Lung (tissue), 17 donors: ENCODE measurements at places on chromosomes 2 and 18.
A peak's percentile ranks its signal among the peaks of the same experiment; 100 is the strongest.

DNA sequence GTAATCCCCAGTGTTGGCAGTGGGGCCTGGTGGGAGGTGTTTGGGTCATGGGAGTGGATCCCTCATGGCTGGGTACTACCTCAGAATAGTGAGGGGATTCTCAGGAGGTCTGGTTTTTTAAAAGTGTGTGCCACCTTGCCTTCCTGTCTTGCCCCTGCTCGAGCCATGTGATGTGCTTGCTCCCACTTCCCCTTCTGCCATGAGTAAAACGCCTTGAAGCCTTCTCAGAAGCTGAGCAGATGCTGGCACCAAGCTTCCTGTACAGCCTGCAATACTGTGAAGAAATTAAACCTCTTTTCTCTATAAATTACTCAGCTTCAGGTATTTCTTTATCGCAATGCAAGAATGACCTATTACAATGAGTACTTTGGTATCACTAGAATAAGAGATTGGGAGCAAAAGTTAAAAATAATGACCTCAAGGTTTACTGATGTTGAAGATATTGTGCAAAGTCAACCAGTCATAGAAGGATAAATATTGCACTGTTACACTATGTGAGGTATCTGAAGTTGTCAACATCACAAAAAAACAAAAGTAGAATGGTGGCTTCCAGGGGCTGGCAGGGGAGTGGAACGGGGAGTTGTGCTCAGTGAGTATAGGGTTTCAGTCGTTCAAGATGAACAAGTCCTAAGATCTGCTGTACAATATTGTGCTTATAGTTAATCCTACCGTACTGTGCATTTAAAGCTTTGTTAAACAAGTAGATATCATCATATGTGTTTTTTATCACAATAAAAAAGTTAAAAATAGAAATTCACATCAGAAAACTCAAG lies 938.3 kb upstream of the CNTNAP5 start:
- H3K27ac ChIP-seq, result no peak overlapping the region
- no peaks in the 10 kb centered on the region for H3K27me3 ChIP-seq
- no peak for DNase-seq
- no peaks in the 10 kb centered on the region for H3K4me1 ChIP-seq

GRCh38 chr2:126787289-126787688 lies 111.4 kb upstream of the TEX51 start:
- no peak overlapping the region for H3K27ac ChIP-seq
- no peaks in the 10 kb centered on the region for H3K4me1 ChIP-seq
- H3K27me3 ChIP-seq, result no peaks in the 10 kb centered on the region
- no peaks in the 10 kb centered on the region for H3K36me3 ChIP-seq
- H3K4me3 ChIP-seq, result no peak overlapping the region

- no peak overlapping the region for H3K27ac ChIP-seq
- H3K36me3 ChIP-seq, result no peaks in the 10 kb centered on the region
- no peaks in the 10 kb centered on the region for H3K27me3 ChIP-seq
- H3K4me3 ChIP-seq, result no peak overlapping the region
- peaks cover 4% of the 10 kb centered on the region for H3K4me1 ChIP-seq
Measured at GRCh38 chr2:96090196-96090926, 26.0 kb downstream of the ADRA2B start.

DNA sequence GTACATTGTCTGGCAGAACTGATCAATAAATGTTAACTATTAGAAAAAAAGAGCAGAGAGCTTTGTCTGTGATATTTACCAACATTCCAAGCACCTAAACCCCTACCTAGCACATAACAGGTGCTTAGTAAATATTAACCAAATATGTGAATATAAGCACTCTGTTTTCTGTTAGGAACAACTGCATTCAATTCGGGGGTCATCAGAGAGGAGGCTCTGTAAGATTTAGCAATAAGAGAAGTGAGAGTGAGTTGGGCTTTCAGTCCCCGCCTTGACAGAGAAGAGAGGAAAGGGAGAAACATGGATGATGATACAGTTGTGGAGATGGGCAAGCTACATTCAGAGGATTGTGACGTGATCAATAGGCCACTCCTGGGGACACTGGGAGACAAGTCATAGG lies 47.7 kb downstream of the MYOM1 start:
- H3K4me1 ChIP-seq, result peaks cover 4% of the 10 kb centered on the region
- no peaks in the 10 kb centered on the region for H3K36me3 ChIP-seq
- no peaks in the 10 kb centered on the region for H3K27me3 ChIP-seq
- no peak overlapping the region for H3K27ac ChIP-seq

DNA sequence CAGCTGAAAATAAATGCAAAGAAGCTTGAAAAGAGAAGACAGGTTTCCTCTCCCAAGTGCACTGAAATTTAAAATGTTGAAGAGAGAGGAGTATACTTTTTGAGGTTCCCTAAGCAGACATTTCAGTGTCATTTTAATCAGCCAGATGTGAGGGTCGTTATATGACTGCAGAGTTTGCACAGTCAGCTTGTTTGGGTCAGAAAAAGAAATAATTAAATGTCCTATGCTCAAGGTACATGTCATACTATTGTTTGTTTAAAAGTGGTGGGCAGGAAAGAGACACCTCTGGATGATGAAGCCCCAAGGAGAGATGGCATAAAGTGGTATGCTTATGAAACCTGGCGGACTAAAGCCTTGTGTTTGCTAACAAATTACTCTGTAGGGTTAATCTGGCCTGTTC lies 55.2 kb downstream of the CCDC85A start:
- H3K4me1 ChIP-seq, result no peaks in the 10 kb centered on the region
- no peak for DNase-seq
- H3K36me3 ChIP-seq, result no peaks in the 10 kb centered on the region
- H3K27ac ChIP-seq, result no peak overlapping the region
- H3K27me3 ChIP-seq, result no peaks in the 10 kb centered on the region

DNA sequence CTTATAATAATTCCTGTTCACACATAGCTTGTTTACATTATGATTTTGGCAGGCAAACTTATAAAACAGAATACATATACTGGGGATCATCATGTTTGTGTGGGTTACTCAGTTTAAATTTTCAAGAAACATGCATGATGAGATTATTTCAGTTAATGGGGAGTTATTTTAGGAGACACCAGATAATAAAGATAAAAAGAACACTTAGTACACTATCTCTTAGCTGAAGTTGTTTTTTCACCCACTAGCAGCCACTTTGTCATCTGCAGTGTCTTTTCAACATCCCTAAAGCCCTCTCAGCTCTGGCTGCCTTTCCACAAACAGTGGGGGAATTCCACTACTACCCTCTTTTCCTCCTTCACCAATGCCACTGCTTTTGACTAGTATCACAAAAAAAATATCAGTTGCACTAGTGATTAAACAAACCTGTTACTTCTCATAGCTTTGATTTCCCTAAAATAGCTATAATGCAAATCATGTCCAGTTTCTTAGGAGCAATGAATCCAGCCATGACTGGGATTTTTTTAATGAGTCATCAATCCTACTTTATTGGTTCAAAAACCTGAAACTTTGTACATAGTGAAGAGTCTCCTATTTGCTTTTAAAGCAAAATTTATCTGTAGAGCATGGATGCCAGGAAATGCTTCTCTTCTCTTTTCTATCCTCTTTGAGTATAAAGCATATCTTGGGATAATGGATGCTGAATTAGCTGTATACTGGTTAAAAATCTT lies 156.7 kb upstream of the TFPI start:
- no peaks in the 10 kb centered on the region for H3K27me3 ChIP-seq
- no peak overlapping the region for H3K27ac ChIP-seq
- peaks cover 4% of the 10 kb centered on the region for H3K4me1 ChIP-seq
- peak; percentile 45 for DNase-seq
- H3K36me3 ChIP-seq, result no peaks in the 10 kb centered on the region

GRCh38 chr2:205982776-205983327 lies 103.1 kb downstream of the INO80D start:
- no peak for DNase-seq
- H3K27me3 ChIP-seq, result no peaks in the 10 kb centered on the region
- no peaks in the 10 kb centered on the region for H3K4me1 ChIP-seq
- no peak overlapping the region for H3K27ac ChIP-seq
- no peak overlapping the region for H3K4me3 ChIP-seq

DNA sequence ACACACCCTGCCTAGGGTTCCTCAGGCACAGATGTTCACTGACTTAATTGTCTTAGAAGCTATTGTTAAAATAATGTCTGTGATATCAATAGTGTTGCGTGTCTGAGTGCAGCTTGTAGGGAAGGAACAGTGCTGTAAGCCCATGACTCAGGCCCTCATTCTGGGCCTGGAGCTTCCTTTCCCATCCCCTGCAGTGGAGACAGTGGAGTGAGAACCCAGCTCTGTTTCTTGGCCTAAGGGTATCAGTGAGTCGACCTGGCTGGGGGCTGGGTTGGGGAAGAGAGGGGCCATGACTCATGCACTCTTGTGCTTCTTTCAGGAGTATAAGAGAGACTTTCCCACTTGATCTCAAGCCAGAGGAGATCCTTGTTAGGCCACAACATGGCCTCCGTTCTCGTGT lies 106.8 kb downstream of the HRH4 start:
- no peak overlapping the region for H3K4me3 ChIP-seq
- H3K27me3 ChIP-seq, result no peaks in the 10 kb centered on the region

DNA sequence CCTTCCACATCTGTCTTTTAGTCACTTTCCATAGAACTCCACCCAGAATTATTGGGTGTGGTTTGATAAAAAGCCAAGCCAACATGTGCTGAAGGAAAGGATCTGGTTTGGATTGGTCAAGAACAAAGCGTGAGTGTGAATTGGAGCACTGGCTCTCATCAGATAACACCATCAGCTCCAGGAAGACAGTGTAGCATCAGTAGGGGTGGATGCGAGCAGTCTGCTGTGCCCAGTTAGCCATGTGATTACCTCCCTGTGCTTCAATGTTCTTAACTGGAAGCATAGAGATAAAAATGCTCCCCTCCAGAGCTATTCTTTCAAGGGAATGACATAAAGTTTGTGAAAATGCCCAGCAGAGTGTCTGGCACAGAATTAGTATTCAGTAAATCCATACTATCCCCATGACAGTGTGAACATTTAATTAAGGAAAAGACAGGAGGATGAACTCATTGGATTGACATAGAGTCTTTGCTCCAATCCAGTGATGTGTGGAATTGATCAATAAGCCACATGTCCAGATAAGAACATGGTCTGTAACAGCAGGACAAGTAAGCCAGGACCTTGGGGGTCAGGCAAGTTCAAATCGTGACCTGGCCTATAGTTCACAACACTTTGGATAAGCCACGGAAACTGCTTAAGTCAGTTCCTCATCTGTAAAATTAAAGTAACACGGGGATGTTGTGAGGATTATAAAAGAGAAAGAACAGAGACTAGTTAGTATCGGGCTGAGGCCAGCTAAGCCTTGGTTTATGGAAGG lies 68.0 kb downstream of the FAM124B start:
- H3K27ac ChIP-seq, result no peak overlapping the region
- H3K4me3 ChIP-seq, result no peak overlapping the region
- H3K36me3 ChIP-seq, result no peaks in the 10 kb centered on the region
